ENCODE measurements at places on chromosomes 12 and 14.

DNA sequence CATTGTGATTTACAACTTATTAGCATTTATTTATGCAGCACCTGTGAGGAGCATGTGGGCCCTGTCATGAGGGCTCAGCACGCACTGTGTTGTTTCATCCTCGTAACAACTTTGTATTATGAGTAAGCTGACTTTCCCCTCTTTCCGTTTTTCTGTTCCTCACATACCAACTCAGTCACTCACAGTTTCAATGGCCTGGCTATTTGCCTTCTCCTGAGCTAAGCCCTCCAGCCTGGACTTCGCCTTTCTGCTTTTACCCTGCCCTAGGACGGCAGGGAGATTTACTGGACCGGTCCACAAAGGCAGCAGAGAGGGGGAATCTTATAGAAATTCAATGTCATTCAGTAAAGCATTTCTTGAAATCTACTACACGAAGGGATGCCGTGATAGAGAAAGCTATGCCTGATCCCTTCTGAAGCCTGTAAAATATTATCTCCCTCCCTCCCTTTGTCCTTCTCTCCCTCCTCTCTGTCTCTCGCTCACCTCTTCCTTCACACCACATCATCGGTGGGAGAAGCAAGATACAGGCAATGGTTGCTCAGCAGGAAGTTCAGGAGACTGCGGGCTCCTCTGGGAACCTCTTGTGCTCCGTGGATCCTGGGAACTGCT is 219.2 kb upstream of the TBX3 start:
- no peak for DNase-seq

DNA sequence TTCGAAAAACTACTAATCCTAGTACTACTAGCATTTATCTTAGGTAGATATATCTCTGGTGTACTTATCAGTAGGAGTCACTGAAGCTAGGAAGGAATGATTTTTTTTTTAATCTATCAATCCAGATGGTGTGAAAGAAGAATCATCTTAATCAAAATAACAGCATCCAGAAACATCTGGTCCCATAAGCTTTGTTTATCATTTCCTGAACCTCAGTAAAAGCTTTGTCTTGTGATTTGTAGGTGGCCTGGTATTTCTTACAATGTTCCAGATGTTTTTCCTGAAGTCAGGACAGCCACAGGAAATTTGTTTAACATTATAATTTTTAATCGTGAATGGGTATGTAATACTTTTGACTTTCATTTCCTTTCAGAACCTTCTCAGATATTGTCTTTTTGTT is 28.0 kb upstream of the LUM start:
- peak; percentile 53 for DNase-seq

- DNase-seq, result peak; percentile 39
These were observed 55.2 kb downstream of the SLC38A4 start for GRCh38 chr12:46770501-46771183.

DNA sequence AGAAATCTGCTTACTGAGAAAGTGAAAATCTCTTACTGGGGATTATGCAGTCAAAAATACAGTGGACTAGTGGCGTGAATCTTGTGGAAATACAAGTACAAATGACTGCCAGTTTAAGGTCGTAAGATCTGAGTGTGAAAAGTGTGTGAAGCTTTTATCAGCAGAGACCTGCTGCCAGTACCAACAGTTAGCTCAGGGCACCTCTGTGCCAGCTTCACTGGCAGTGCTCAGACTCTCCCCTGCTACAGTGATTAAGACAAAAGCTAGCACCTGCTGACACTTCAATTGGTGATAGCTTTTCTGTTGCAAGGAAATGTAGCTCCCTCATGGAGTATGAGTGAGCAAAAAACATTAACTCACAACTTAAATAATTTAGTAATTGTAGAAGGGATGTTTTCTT is 185.1 kb downstream of the ANO6 start:
- no peak for DNase-seq

- DNase-seq, result peak; percentile 53
These were observed 55.6 kb downstream of the NIN start for GRCh38 chr14:50775357-50775756.

- DNase-seq, result no peak
These were observed 125.2 kb downstream of the MGST1 start for GRCh38 chr12:16472631-16473030.

- peak; percentile 93 for DNase-seq
These were observed 25.5 kb downstream of the GCH1 start for GRCh38 chr14:54877015-54877702.

DNA sequence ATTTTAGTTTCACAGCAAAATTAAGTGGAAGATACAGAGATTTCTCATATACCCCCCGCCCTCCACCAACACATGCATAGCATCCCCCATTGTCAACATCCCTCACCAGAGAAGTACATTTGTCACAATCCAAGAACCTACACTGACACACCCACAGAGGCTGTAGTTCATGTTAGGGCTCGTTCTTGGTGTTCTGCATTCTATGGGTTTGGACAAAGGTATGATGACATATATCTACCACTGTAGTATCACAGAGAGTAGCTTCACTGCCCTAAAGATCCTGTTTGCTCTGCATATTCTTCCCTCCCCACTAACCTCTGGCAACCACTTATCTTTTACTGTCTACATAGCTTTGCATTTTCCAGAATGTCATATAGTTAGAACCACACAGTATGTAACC is 444.6 kb upstream of the DCN start:
- DNase-seq, result no peak

- no peak for DNase-seq
These were observed 89.2 kb downstream of the PUS7L start for GRCh38 chr12:43669373-43669772.

DNA sequence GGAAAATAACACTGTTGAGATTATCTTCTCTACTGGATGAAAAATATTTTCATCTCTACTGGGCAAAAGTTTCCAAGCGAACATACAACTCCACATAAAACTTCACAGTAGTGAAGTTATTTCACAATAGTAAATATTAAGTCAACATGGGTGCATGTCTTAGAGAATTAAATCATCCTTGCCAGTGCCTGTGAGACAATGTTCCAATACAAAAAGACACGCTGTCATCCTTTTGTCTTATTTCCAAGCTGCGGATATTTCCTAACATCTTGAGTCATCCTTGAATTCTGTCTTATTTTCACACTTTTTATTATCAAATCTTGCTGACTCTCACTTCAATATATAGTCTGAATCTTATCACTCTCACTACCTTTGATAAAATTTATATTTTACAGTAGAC is 142.9 kb upstream of the KITLG start:
- no peak for DNase-seq

DNA sequence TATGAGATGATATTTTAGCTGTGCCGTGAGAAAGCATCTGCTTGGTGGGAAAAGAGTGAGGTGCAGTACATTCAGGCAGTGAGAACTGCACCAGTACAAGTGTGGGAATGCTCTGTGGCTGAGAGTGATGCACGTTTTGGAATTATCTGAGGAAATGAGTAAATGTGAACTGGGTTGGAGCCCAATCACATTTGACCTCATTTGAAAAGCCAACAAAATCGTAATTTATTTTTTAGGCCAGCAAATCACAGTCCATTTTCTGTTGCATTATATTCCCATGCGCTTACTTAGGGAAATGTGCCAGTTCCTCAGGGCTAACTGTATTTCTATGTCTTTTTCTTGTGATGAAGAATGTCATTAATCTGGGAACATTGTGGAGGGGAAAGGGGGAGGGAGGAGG is 77.3 kb downstream of the SNAPC1 start:
- peak; percentile 93 for DNase-seq
